Fibroblast of pulmonary artery (primary cell): ENCODE measurements at places on chromosomes 6 and 20.

GRCh38 chr20:672963-673602, 2.5 kb downstream of the SCRT2 start:
- no peak for DNase-seq

DNA sequence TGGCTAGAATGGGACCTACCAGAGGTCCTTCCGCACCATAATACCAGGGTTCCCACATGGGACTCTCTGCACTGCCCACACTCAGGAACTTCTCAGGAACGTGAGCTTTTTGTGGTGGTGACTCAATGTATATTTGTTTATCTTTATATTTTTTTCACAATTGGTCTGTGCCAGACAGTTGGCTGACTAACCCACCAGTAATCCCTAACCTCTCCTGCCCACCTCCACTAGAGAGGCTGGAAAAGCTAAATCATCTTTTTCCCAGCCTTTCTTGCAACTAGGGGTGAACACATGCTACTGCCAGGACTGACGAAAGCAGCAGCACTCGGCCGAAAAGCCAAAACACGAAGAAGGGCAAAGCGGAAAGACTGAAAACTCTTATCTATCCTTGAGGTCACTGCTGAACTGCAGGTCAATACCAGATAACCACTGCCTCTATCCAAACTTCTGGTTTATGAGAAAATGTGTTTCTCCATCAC, 112.9 kb downstream of the TRERF1 start:
- DNase-seq = peak; percentile 97

- no peak for DNase-seq
These were observed 7.2 kb upstream of the FERMT1 start for GRCh38 chr20:6130045-6130444.

DNA sequence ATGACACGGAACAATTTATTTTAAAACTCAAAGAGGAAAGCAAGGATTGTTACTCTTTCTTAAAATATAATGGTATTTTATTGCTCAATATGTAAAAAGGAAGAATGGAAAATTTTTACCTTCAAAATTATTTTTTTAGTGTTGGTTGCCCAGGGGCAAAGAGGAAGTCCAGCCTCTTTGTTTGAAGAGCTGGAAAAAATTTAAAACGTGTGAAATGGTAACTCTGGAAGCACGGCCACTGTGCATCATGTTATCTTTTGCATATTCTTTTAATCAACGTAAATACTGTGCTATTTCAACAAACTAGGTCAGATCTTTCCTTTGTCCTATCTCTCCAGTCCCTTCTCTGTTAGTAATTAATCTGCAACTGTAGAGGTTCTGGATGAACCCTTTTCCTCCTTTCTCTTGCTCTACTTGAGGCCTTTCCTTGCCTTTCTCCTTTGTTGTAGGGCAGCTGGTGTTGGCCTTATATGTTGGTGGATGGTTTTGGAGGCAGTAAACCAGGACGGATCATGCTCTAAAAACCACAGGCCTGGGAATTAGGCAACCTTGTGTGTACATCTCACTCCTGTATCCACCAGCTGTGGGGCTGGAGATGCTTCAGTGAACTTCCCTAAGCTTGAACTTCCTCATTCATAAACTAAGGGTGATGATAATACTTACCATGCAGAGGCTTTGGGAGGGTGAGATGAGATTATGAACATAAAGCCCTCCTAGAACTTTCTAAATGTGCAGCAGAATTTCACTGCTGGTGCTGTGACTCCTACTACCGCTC, 143.3 kb downstream of the PRL start:
- no peak for DNase-seq

DNA sequence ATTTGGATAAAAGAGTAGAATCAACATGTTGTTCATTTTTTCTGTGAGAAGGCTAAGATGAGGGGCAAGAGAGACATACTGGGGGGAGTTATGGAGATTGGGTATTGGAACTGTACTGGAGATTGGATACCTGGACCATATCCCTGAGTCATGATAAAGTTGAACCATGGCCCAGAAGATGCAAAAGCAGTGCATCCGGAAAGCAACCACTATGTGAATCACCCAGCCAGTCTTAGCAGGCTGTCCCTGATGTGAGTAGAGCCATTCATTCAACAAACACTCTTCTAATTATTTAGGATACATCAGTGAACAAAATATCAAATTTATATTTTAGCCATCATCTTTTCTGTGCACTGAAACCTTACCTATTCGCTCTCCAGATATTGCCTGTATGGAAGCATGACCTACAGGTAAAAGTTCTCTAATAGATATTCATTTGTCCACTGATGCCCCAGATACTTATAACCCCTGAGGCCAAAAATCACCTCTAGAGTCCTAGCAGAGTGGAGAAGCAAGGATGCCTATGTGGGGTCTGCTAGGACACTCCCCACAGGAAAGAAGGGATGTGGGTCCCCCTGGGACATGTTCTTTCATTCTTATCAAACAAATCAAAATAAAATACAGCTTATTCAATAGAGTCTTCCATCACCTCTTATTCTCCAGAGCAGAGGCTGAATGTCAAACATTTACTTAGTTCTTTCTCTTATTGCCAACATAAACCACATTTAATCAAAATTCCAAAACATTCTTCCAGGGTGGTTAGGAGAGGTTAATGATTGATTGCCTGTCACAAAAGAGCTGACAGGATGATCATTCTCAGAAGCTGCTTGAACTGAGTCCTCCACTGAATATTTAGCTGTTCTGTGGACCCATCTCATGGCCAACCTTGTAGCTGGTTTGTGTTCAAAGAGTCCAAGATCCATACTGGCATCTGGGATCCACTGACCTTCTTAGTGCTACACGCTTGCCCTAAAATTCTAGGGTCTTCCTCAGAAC, 37.0 kb upstream of the PKHD1 start:
- no peak for DNase-seq

- no peak for DNase-seq
These were observed 131.4 kb downstream of the SULF2 start for GRCh38 chr20:47653869-47654268.

DNA sequence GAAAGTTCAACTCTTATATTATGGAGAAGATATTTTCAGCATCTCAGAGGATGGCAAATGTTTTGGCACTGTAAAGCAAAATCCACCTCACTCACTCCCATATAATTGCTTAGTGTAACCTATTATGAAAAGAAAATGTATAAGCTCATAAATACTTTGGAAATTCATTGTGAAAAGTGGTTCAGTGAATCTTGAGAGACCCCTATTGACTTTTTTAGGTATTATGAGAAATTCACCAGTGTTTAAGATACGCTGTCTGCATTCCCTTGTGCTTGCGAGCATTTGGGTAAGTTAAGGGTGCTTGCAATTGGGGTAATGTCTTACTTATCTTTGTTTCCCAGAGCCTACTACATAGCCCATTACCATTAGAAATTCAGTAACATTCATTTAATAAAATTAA, 66.3 kb upstream of the BMP5 start:
- peak; percentile 33 for DNase-seq

GRCh38 chr6:13466304-13467215, 20.8 kb downstream of the GFOD1 start:
- DNase-seq = no peak

DNA sequence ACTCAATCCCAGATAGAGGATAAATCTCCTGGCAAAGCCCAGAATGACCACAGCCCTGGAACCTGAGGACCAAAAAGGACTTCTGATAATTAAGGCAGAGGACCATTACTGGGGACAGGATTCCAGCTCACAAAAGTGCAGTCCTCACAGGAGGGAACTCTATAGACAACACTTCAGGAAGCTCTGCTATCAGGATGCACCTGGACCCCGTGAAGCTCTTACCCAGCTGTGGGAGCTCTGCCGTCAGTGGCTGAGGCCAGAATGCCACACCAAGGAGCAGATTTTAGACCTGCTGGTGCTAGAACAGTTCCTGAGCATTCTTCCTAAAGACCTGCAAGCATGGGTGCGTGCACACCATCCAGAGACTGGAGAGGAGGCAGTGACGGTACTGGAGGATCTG, 992 bp downstream of the ZSCAN16 start:
- no peak for DNase-seq

DNA sequence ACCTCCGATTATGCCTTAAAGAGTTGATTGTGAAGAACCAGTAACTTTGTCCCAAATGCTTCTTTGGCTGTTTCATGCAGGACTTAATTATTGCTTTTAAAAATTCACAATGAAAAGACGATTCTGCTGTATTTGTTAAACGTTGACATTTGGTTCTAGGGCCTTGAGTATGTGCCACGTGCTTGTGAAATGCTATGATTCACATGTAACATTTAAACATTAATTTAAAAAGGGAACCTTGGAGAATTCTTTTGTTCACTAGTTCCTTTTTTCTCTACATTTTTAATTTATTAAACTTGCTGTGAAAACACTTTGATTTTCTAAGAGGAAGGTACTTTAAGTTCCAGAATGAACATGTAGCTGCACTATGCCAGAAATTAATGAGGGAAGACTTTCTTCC, 9.5 kb downstream of the GZF1 start:
- no peak for DNase-seq

DNA sequence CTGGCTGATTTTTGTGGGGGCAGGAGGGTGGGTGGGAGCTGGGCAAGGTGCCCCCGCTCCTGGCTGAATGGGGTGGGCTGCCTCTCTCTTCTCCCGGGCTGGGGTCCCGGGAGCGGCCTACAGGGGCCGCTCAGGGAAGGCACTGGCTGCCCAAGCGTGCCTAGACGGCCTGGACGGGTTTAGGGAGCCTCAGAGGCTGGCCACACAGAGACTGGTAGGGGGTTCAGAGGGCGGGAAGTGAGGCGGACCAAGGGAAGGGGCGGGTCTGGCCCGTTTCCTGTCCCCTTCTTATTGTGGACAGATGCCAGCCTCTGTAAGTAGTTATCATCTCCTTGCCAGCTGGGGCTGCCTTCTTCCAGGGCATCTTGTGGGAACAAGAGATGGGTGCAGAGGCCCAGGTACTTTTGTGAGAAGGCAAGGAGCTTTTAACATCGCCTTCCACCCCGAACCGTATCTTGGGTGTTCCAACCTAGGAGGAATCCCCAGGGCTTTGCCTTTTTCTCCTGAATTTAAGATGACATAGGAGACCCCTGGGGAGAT, 437 bp downstream of the CD40 start:
- DNase-seq = no peak
